Stimulated activated CD4-positive, alpha-beta T cell treated with anti-CD3 and anti-CD28 coated beads, Interleukin-1b, Interleukin-23, amount 100 ng/mL, for 1 hour (primary cell): ENCODE measurements at places on chromosomes 2 and 18.

GRCh38 chr2:186827862-186828492 lies 21.0 kb downstream of the ZSWIM2 start:
- no peak for DNase-seq

DNA sequence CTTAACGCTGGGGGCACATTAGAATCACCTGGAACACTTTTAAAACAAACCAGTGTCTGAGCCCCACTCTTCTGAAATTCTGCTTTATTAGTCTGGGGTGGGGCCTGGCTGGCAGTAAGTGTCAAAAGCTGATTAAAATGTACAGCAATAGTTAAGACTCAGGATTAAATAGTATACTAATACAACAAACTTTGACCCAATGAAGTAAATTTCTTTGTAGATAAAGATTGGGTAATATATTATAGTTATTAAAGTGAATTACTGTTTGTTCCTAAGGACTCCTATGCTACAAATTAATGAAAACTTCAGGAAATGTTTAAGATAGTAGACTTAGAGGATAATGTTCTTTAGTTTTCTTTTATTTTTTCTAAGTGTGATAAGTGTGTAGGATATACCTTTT lies 160.9 kb downstream of the FAM124B start:
- no peak for DNase-seq

DNA sequence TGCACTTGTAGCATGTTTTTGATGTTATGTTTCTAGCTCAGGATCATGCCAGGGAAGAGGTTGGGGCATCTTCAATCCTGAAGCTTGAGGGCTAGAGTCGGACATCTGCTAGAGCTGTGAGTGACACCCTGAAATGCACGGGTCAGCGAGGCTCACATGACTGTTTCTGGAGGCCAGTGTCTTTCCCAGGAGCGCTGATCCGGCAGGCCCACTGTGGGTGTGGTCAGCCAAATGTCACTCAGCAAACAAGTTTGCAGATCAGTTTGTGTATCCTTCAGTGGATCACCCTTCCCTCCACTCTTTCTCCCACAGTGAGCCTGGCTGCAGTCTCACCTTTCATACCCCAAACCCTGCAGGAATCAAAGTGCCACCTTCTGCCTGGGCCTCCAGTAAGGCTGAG lies 23.0 kb upstream of the ARHGEF4 start:
- no peak for DNase-seq

GRCh38 chr2:171083451-171083850 lies 77.2 kb downstream of the TLK1 start:
- DNase-seq = no peak

- DNase-seq = no peak
These were observed 87.5 kb upstream of the CTAGE1 start for GRCh38 chr18:22505141-22505591.

DNA sequence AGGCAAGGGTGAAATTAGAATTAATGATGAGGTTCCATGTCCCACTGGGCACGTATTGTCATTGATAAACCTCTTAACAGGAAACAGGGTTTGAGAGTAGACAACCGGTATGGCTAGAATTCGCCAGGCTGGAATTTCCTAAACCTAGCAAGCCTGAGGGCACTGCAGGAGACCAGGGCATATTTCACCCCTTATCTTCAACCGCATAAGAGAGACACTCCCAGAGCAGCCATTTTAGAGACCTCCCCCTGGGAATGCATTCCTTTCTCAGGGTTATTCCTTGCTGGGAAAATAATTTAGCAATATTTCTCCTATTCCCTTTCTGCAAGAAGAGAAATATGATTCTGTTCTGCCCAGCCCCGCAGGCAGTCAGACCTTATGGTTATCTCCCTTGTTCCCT lies 334.6 kb upstream of the LYPD1 start:
- DNase-seq = no peak

- DNase-seq = no peak
These were observed 145.7 kb downstream of the PTGR3 start for GRCh38 chr18:75063196-75063595.

DNA sequence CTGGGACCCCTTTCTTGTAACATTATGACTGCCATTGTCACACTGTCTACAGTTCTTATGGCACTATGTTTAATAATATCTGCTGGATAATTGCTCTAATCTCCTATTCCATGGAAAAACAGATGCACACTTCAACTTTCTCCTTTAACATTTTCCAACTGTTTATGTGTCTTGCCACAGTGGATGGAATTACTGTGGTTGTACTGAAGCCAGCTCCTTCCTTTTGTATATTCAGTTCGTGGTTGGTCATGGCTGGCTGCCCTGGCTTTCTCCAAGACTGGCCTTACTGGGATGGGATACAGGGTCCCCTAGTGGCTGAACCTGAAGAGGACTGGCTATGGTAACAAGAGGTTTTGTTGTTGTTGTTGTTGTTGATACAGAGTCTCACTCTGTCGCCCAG lies 113.9 kb downstream of the SS18 start:
- DNase-seq = no peak

DNA sequence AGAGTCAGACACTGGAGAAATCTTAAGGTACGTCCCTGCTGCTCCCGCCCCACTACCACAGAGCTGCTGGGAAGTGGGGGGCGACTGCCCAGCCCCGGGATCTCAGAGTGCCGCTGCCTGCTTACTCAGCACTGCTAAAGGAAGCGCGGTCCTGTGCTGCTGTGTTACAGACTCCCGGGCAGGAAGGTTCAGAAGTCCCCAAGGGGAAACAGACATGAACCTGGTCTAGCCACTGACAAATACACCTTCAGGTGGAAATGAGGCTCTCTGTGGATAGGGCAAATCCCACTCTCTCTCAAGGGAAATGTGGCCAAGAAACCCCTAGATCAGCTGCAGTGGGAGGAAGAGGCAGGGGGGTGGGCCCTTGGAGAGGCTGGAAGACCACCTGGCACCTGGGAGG lies 13.7 kb downstream of the MTERF4 start:
- no peak for DNase-seq

GRCh38 chr2:203605302-203605701 lies 70.2 kb upstream of the RAPH1 start:
- DNase-seq = no peak
